ENCODE measurements at places on chromosomes 4 and X. TPM values are rescaled to one million over a fixed set of nuclear protein-coding genes. Genes with fewer than 3 reads are reported as not detected.

Gene IQSEC2
- 9.2 TPM for total RNA-seq

Gene USP17L26
- not detected for total RNA-seq

Gene FGG
- total RNA-seq, result not detected

DNA sequence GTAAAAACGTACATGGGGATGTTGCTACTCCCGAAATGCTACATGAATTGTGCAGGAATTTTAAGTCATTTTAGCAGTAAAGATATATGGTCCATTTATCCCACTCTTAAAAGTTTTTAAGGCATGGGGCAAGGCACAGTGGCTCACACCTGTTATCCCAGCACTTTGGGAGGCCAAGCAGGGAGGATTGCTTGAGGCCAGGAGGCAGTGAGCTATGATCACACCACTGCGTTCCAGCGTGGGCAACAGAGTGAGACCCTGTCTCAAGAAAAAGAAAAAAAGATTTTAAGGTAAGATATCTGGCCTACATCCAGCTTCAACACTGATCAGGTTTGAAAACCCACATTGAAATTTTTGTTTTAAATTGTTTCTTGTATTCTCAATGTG, 1.2 kb upstream of the SEC24D start:
- DNase-seq, result no peak
- H3K27ac ChIP-seq, result no peak overlapping the region
- H3K4me1 ChIP-seq, result peaks cover 35% of the 10 kb centered on the region
- no peaks in the 10 kb centered on the region for H3K27me3 ChIP-seq

Gene TEX13B
- total RNA-seq, result not detected

Gene RPS3A
- total RNA-seq, result 1,351 TPM

DNA sequence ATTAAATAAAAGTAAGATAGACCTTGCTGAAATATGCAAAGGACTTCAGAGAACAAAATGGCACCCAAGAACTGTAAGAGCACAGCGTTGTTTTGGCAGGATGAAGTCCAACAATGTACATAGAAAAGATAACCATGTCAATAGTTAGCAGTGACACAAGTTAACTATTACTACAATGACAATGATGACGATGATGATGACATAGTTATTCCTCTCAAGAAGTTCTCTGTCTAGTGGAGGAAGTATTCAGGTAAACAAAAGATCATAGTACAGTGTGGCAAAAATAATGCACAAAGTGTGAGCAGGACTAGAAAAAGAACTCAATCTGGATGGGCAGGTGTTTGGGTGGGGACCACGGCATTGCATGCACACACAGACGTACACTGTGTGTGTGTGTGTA, 75.3 kb upstream of the STIM2 start:
- no peaks in the 10 kb centered on the region for H3K27me3 ChIP-seq
- DNase-seq, result no peak
- H3K27ac ChIP-seq, result no peak overlapping the region
- H3K4me1 ChIP-seq, result peaks cover 17% of the 10 kb centered on the region

- H3K36me3 ChIP-seq, result no peaks in the 10 kb centered on the region
- no peak overlapping the region for H3K27ac ChIP-seq
- DNase-seq, result no peak
- H3K27me3 ChIP-seq, result no peaks in the 10 kb centered on the region
- H3K4me3 ChIP-seq, result no peak overlapping the region
- no peaks in the 10 kb centered on the region for H3K4me1 ChIP-seq
These were observed 402.7 kb upstream of the INTU start for GRCh38 chr4:127229855-127230608.

GRCh38 chr4:152776352-152776751, 3.2 kb downstream of the TIGD4 start:
- no peak overlapping the region for H3K27ac ChIP-seq
- DNase-seq, result no peak
- no peak overlapping the region for H3K4me3 ChIP-seq
- H3K36me3 ChIP-seq, result no peaks in the 10 kb centered on the region
- peaks cover 4% of the 10 kb centered on the region for H3K4me1 ChIP-seq
- peaks cover 5% of the 10 kb centered on the region for H3K27me3 ChIP-seq

GRCh38 chr4:15455290-15455689, 14.4 kb upstream of the CC2D2A start:
- H3K4me1 ChIP-seq, result peaks cover 28% of the 10 kb centered on the region
- no peak overlapping the region for H3K27ac ChIP-seq
- DNase-seq, result no peak
- H3K4me3 ChIP-seq, result no peak overlapping the region
- no peaks in the 10 kb centered on the region for H3K36me3 ChIP-seq

Gene SCFD2
- 11.9 TPM for total RNA-seq

DNA sequence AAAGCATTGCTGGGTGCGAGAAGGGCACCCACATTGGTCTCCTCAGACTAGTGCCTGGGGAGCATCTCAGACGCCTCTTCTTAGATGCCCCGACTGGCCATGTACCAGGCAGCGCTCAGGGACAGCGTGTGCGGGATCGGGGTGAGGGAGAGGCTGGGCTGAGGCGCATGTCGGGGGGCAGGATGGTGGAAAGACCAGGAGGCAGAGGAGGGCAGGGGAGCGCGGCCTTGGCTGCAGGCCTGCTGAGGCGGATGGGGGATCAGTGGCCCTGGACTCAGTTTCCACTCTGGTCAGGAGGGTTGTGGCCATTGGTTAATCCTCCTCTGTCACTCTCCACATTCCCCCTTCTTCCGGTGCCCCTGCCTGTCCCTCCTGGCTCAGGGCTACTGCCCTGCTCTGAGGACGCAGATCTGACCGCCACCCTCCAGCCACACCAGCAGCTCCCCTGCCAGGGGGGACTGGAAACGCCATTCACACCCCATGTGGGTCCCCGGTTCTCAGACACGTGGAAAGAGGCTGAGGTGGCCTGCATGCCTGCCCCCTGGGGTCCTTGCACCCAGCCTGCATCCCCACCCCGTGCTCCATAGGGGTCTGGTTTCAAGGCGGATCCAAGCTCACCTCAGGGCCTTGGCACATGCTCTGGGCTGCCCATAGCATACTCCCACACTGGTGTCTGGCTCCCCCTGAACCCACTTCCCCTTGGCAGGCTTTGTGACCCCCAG, 105.9 kb downstream of the CPZ start:
- no peak for DNase-seq
- no peaks in the 10 kb centered on the region for H3K4me1 ChIP-seq
- no peaks in the 10 kb centered on the region for H3K36me3 ChIP-seq
- H3K4me3 ChIP-seq, result no peak overlapping the region

DNA sequence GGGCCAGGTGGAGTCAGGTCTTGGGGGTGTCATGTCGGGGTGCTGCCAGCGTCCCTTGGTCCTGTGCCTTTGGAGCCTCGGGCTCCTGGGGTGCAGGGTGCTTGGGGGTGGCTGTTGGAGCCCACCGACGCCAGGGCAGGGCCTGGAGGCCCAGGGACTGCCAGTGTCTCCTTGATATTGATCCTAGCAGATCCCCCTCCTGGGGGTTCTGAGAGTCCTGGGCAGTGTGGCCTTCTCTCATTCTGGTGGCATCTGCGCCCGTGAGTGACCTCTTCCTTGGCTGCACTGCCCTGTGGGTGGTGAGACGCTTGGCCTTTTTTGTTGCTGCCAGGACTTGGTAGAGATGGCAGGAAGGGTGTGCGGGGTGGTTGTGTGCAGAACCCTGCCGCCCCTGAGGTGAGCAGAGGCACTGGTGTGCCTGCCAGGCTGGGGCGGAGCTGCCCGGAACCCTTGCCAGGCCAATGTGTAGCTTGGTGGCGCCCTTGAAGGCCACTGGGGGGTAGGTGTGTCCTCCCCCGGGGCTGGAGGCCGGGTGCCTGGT, 7.0 kb downstream of the NAT8L start:
- H3K4me1 ChIP-seq, result no peaks in the 10 kb centered on the region
- H3K27ac ChIP-seq, result no peak overlapping the region
- no peak for DNase-seq
- peaks cover 3% of the 10 kb centered on the region for H3K27me3 ChIP-seq
- no peak overlapping the region for H3K4me3 ChIP-seq
- H3K36me3 ChIP-seq, result no peaks in the 10 kb centered on the region

DNA sequence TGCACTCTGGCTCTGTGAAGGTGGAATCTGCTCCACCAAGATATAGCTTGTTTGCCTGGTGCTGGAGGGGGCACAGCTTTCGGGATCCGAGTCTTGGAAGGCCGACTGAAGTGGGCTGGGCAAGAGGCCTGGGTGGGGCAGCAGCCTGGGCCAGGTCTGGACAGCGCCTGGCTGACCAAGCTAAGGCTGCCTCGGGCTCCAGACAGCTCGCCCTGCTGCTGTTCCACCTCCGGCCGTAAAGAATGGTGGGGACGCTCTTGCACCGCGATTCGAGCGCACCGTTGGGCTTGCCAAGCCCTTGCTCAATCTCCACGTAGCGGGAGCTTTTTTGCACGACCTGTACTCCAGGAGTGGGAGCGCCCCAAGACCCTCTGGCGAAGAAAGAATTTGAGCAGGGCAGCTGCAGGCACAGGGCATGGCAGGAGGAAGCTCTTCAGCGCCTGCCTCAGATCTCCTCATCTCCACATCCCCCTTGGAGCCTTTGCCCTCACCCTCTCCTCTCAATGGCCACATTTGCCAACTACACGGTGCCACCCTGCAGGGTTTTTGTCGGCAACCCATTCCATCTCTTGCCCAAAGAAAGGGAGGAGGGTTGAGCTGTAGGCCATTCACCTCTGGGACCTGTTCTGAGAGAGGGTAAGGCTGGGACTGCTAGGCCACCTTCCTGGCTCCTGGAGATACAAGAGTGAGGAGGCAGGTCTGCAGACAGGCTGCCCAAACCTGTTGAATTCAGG, 18.9 kb downstream of the CNGA2 start:
- no peak overlapping the region for H3K27ac ChIP-seq
- no peaks in the 10 kb centered on the region for H3K27me3 ChIP-seq
- H3K4me3 ChIP-seq, result no peak overlapping the region
- H3K4me1 ChIP-seq, result peaks cover 13% of the 10 kb centered on the region

DNA sequence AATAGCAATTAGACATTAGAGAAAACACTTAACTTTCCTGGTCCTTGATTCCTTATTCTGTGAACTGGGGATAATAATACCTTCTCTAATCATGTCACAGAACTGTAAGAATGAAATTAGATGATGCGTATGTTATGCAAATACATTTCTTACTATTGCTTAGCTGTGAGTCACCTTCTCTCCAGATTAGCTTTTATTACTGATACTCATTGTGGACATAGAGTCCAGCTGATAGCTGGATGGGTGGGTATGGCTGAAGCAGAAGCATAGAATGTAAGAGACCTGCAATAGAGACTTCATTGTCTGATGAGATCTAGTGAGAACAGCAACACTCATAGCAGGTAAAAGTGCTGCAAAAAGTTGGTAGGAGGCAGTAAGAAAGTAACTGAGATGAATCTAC, 437.2 kb upstream of the ZFP42 start:
- no peak overlapping the region for H3K4me3 ChIP-seq
- H3K27me3 ChIP-seq, result no peaks in the 10 kb centered on the region
- DNase-seq, result no peak
- no peaks in the 10 kb centered on the region for H3K4me1 ChIP-seq
- no peaks in the 10 kb centered on the region for H3K36me3 ChIP-seq
- H3K27ac ChIP-seq, result no peak overlapping the region

Gene SLC26A1
- 0.38 TPM for total RNA-seq

DNA sequence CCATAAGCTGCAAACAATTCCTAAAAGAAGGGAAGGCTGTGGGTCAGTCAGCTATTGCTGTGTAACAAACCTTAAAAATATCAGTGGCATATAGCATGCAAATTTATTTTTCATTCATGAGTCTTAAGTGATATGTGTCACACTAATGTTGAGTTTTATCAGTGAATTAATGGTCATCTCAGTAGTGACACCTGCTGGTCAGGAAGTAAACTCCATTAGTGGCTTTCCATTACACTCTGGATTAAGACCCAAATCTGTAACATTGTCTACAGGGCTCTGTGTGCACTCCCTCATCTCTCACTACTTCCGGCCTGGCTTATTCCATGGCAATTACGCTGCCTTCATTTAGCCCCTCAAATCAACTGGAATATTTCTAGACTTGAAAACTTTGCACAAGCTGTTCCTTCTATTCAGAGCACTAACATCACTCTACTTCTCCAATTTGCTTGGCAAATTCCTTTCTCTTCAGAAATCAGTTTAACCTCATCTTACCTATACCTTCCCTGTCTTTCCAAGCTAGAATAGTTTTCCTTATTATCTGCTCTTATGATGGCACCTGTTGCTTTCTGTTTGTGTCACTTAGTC, 217.3 kb upstream of the TAPT1 start:
- peak; percentile 40 for DNase-seq
- H3K27me3 ChIP-seq, result no peaks in the 10 kb centered on the region
- no peaks in the 10 kb centered on the region for H3K36me3 ChIP-seq
- H3K27ac ChIP-seq, result no peak overlapping the region
- H3K4me3 ChIP-seq, result no peak overlapping the region

DNA sequence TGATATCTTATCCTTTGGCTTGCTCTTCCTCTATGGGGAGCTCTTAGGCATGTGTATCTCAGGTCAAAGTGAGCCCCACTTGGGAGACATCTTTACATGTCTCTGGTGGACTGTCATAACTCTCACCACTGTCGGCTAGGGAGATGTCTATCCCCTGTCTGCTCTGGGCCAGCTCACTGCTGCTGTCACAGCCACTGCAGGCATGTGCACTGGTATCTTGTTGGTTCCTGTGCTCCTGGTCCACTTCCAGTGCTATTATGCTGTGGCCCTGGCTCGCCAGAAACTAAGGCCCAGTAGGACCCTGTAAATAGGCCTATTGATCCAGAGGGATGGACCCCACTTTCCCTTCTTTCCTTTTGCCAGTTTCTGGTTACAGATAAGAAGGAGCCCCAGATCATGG, 56.6 kb upstream of the LAS1L start:
- peaks cover 6% of the 10 kb centered on the region for H3K4me1 ChIP-seq
- no peaks in the 10 kb centered on the region for H3K27me3 ChIP-seq
- H3K36me3 ChIP-seq, result no peaks in the 10 kb centered on the region
- H3K4me3 ChIP-seq, result no peak overlapping the region
- no peak for DNase-seq
- H3K27ac ChIP-seq, result no peak overlapping the region

Gene SMIM31
- not detected for total RNA-seq

DNA sequence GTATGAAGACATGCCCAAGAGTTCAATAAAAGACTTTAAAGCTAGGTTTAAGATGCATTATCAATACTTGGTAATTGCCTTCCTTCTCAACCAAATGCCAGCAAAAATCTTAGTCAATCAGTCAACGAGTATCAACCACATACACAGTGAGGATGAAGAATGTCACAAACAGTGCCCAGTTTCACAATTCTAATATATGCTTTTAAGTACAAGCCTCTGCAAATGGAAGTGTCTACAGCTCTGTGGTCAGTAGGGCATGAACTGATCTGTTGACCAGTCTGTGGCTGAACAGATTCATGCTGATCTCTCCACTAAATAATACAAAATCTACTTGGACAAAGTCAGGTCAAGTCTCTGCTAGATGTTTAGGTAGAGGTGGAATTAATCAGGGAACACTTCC, 27.9 kb downstream of the PPARGC1A start:
- H3K27me3 ChIP-seq, result no peaks in the 10 kb centered on the region
- no peak overlapping the region for H3K27ac ChIP-seq
- no peaks in the 10 kb centered on the region for H3K4me1 ChIP-seq
- no peak overlapping the region for H3K4me3 ChIP-seq
- DNase-seq, result no peak

Gene CPLX1
- 1.9 TPM for total RNA-seq

GRCh38 chr4:17492876-17493275, 19.0 kb downstream of the QDPR start:
- H3K4me1 ChIP-seq, result peaks cover 12% of the 10 kb centered on the region
- H3K27ac ChIP-seq, result no peak overlapping the region
- no peak for DNase-seq
- peaks cover 19% of the 10 kb centered on the region for H3K36me3 ChIP-seq

Gene GPR143
- 1.8 TPM for total RNA-seq

Gene IRS4
- total RNA-seq, result 0.19 TPM

Measured in astrocyte (in vitro differentiated cells and primary cell).